Activated CD4-positive, alpha-beta T cell treated with anti-CD3 and anti-CD28 coated beads, Interleukin-2, amount 50 U/mL, for 1 hour (primary cell): ENCODE measurements at places on chromosomes 3 and 15.
A peak's percentile ranks its signal among the peaks of the same experiment; 100 is the strongest.

- no peak for DNase-seq
Observed at GRCh38 chr3:112858410-112859069, 11.9 kb upstream of the CD200R1L start.

DNA sequence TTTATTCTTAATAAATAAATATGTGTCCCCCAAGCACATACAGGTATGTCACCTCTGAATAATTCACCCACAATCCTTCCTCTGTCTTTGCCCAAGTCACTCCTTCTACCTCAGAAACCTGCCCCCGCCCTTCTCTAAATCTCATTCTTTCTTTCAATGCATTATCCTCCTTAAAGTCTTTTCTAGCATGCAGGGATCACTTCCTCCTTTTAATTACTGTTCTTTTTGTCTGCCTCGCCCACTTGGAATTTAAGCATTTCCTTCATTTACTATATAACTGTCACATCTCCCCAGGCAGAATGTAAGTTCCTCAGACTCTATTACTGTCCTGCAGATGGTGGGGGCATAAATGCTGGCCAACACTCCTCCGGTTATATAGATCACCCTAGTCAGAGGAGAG is 7.8 kb downstream of the CCDC80 start:
- DNase-seq, result no peak

DNA sequence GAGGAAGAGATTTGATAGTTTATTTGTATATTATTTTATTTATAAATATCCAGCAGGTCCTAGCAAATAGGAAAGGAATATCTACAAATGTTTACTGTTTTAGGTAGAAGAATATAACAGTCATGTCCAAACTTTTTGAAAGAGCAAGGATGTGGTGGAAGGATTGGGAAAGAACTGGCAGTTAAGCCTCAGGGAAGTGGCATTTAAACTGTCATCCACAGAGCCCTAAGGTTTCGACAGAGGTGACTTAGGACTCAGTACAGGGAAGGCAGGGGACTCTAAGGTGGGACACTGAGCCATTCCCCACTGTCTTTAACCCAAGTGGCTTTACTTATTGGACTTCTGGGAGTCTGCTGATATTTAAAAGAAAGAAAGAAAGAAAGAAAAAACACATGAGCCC is 11.8 kb upstream of the TMEM87A start:
- DNase-seq, result no peak

DNA sequence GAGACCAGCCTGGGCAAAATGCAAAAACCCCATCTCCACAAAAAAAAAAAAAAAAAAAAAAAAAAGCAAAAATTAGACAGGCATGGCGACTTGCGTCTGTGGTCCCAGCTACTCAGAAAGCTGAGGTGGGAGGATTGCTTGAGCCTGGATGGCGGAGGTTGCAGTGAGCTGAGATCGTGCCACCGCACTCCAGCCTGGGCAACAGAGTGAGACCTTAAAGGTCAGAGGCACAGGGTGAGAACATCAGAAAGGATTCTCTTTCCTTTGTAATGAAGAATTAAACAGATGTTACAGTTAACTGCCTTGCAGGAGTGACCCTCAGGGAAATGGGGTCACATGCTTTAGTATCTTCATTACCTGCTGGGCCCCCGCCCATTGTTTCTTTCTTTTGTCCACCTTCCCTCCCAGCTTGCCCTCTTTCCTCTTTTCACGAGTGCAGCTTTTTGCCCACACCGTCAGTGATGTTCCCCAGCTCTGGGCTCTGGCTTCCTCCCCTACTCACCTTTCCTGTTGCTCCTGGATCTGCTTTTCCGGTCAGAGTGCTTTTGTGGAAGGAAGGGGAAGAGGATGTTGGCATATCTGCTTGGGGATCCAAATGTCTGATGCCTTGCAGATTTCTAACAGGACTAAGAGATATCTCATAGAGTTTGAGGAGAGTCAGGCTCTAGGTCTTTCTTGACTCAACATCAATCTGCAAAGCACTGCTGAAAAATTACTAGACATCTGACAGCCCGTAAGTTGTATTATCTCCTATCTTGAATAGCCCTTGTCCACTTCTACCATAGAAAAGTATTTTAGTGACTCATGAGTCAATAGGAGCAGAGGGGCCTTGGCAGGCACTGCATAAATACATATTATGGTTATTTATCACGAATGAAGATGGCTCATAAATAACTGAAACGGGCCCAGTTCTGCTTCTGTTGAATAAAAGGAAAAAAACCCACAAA is 35.6 kb upstream of the NDUFB4 start:
- DNase-seq, result no peak

GRCh38 chr3:30512576-30512975 is 93.8 kb upstream of the TGFBR2 start:
- DNase-seq, result no peak

GRCh38 chr3:74845081-74845480 is 230.6 kb upstream of the CNTN3 start:
- no peak for DNase-seq

DNA sequence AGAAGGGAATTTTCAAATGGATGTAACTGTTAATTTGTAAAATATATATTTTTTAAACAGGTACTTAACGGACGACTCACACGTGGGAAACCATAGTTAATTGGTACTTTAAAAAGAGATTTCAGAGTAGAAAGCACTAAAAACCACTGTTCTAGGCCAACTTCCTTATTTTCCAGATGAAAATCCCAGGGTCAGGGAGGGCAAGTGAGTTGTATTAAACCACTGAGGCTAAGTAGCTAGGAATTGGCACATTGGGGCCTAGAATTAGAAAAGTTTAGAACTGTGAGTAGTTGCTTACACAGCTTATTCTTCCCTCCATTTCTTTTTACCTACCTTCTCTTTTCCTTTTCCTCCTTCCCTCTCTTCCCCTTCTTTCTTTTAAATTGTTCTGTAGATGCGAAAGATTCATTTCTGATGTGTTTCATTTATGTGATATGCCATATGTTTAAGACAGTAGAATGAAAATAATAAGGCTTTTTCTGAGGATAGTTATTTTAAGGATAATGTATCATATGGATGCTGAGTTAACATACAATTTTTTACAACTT is 4.1 kb upstream of the UTS2B start:
- DNase-seq, result no peak

DNA sequence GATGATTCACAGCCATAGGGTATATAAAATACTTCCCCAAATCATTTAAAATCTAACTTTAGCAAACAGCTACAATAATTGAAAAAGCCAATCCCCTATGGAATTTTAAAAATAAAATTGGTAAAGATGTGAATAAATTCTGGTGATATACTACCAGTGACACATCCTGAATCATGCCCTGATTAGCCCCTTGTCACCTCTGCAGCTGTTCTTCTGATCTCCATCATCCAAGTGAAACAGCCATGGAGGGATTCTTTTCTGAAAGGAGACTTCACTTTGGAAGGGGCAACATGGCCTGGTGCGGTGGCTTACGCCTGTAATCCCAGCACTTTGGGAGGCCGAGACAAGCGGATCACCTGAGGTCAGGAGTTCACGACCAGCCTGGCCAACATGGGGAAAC is 115.6 kb upstream of the MLF1 start:
- no peak for DNase-seq

DNA sequence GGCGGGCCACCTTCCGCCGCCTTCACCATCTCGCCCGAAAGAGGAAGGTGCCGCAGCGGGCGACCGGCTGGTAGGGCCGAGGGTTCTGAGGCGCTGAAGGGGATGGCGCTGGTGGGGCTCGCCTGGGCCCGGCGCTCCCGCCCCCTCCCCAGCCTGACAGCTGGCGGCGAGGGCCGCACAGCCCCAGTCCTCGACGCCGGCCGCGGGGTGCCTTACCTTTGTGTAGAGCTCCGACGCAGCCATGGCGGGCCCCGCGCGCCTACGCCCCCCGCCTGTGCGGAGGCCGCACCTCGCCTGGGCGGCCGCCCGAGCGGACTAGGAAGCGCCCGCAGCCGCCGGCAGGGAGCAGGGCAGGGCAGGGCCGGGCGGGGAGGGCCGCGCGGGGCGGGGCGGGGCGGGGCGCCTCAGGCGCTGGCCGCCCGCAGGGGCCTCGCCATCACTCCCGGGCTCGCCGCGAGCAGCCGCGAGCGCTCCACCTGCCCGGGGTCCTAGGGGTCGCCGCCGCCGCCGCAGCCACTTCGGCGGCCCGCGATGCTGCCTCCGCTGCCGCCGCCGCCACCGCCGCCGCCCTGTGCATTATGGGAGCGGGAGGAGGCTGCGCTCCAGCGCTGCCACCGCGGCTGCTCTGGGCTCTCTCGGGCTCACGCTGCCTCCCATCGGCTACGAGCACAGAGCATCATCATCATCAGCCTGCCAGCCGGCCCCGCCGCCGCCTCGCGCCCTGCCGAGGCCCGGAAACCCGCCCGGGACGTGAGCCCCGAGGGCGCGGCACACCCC is at the start of gene MYO5A:
MYO5A (minus strand) TSS at position 317 of the 777 bp plus-strand sequence; CDS start at position 243, 74 bp downstream.
- DNase-seq, result peak; percentile 79
